Putamen (tissue), 1 donor: ENCODE measurements at places on chromosomes 3 and 15.

GRCh38 chr15:48965972-48966371 lies 2.3 kb upstream of the SHC4 start:
- DNase-seq: no peak

DNA sequence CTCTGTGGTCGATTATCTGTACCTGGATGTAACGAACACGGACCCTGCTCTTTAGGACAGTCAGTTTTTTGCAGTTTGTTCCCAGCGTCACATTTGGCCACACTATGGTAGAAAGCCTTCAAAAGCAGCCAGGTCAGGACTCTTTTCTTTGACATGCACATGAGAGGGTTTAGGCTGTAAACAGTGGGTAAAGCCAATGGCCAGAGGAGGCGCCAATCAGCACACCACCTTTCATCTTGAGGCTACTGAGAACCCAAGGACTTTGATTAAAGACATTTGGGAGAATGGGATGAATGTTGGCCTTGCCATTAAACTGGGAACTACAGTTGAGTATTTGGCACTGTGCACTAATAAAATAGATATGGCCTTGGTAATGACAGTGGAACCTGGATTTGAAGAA lies 225.9 kb downstream of the OXSM start:
- no peak for DNase-seq

- no peak for DNase-seq
Measured at GRCh38 chr15:20349774-20350498, 191.7 kb downstream of the GOLGA6L6 start.

DNA sequence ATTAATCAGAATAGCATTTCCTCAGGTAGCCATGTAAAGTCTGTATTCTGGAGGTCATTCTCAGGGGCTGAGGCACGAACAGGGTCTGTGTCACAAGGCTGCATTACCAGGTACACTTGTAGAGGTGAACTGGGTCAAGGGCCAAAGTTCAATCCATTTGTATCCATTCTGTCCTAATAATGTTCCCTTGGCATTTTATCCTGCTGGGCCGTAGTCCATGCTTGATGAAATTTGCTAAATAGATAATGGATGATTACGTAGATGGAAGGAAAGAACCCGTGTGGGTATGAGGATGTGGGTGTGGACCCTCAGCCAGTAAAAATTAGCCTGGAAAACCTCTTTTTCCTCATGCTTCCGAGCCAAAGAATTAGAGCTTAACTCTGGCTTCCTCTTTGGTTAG lies 785.9 kb downstream of the GRM7 start:
- DNase-seq: no peak

DNA sequence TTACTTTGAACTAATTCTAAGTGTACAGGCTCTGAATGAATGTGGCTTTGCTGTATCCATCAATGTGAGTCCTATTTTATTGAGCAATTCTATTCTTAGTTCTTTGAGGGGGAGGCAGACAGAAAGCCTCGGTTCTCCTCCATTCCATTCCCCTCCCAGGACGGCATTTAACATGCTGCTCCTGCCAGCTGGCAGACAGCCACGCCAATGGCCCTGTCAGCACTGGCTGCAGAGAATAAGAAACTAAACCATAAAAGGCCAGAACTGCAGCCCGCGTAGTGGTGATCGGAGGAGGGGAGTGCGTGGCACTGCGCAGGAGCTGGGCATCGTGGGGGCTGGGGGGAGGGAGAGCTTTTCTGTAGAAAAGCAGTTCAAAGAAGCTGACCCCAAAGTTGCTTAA lies 76.0 kb upstream of the HACD2 start:
- DNase-seq: peak; percentile 84

DNA sequence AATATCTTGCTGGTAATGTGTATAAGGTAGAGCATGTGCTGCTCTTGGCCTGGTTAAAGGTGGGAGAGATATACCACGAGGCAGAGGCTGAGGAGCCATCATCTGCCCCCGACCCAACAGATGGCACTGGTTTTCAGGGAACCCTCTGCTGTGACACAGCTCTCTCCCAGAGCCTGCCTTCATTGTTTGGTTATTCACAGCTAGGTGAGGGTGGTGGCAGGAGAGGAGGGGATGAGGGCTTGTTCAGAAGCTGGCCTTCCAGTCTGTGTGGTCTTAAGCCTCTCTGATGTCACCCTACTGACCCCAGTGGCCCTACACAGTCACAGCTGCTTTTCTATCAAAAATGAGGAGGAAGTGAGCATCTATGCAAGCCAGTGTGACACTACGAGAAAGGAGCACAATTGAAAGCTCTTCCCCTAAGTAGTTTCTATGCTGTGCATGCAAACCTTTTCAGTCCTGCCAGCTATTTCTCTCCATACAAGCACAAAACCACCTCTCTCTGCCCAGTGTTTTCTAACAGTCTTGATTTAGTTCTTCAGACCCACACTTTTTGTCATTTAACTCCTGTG lies 258.4 kb upstream of the AGTR1 start:
- DNase-seq: no peak

DNA sequence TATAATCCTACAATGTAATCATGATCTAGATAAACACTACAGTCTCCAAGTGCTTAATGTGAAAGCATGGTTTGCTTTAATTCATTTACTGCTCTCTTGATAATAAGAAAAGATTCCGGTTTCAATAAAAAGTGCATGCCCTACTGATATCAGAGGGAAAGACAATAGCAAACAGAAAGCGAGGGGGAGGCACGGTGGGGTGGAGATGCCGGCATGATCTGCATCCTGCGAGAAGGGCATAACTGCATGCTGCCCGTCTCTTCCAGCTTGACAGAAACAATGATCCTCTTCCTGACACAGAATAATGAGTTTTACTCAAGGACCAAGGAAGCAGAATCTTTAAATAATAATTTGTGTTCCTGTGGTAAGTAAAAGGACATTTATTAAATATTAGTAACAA lies 51.7 kb downstream of the GOLIM4 start:
- no peak for DNase-seq

DNA sequence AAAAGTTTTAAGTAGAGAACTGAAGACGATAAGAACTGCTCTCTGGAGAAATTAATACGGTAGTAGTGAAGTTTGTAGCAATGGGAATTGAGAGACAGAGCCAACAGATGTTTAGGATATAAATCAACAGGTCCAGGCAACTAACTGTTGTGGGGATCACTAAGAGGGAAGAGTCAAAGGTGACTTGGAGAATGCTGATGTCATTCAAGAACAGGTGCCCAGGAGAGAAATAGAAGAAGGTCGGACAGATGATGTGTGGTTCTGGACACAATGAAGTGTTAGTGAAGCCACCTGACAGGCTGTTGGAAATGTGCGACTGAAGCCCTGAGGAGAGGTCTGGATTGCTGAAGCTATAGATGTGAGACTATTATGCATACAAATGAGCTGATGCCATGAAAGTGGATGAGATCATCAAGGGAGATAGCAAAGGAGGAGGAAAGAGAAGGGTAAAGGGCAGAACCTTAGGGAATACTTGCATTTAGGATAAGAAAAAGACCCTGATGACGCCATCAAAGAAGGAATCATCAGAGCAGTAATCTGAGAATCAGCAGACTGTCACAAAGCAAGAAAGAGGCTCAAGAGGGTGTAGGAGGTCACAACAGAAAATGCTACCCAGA lies 183.7 kb downstream of the FRMD5 start:
- no peak for DNase-seq

GRCh38 chr15:89805241-89806209 lies 9.1 kb downstream of the ANPEP start:
- DNase-seq: no peak

GRCh38 chr3:127073941-127074820 lies 91.3 kb downstream of the PLXNA1 start:
- DNase-seq: no peak

GRCh38 chr15:52326756-52327155 lies 31.2 kb upstream of the MYO5C start:
- DNase-seq: peak; percentile 79

DNA sequence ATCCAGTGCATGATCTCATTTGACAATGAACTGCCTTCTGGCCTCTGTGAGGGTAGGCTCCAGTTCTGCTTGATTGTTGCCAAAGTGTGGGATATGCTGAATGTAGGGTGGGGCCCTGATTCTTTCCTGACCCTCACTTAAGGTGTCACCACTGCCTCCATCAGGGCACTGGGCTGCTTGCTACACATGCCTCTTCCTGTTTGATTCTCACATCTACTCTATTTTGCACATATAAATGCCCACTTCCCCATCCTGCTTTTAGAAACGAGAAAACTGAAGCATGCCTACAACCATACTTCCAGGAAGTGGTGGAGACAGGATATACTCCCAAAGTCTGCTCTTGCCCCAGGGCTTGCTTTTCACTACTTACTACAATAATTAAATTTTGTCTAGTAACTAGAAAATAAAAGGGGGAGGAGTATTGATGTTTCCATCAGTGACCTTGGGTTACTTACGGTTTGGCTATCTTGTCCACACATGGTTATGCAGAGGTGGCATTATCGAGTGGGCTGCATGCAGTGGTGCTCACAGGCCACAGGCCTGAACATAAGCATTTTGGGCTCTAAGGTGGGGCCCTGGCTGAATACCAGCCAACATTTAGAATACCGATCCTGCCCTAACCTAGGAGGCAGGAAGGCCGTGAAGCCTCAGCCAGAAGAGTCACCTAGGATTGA lies 6.7 kb downstream of the ZDHHC3 start:
- DNase-seq: no peak

- DNase-seq: peak; percentile 36
Measured at GRCh38 chr3:152225201-152225600, 43.5 kb upstream of the MBNL1 start.

DNA sequence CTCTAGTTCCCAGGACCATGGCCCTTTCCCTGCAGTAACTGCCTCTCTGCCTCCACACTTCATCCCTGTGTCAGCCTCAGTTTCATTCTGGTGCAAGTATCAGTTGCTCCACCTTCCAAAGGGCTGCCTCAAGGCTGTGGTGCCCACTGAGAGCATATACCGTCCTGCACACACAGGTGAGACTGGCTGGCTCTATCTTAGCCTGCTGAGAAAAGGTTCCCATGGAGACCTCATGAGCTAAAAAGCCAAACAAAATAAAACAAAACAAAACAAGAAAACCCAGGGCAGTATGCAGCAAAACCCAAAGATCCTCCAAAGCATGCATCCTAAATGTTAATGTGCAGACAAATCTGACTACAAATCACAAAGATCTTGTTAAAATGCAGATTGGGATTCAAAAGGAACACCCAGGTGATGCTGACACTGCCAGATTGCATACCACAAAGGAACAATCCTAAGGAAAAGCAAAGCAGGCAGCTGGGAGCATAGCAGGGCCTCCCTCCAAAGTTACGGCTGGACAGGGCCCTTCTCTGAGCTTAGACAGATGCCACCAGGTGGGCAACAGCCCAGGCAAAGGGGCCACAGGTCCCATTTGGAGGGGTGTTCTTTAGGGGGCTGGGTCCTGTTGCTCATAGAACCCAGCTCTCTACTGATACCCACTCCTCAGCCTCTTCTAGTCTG lies 76.3 kb upstream of the SLCO2A1 start:
- no peak for DNase-seq

- DNase-seq: no peak
Measured at GRCh38 chr3:178602856-178603255, 66.6 kb downstream of the KCNMB2 start.

DNA sequence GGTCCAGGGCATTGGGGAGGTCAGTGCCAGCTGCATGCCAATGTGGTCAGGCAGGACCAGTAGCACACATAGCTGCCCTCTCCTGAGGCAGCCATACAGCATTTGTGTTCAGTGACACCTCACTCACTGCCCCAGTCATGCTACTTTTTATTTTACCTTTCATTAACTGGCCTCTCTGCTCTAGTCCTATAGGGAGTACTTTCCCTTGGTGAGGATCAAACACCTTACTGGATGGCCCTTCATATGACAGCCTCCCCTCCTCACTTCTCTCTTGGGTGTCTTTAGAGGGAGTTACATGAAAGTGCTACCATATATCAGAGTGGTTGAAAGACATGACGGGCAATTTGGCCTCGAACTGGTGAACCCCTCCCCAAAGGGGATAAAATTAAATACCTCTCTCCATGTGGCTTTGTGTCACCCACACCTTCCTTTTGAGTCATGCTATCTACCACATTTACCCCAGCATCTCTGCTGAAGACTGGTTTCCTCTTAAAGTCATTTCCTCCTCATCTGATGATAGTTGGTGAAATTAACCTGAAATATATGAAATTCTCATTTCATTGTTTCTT lies 17.6 kb downstream of the RLBP1 start:
- no peak for DNase-seq

- DNase-seq: no peak
Measured at GRCh38 chr15:62895139-62895866, 147.2 kb upstream of the TPM1 start.

DNA sequence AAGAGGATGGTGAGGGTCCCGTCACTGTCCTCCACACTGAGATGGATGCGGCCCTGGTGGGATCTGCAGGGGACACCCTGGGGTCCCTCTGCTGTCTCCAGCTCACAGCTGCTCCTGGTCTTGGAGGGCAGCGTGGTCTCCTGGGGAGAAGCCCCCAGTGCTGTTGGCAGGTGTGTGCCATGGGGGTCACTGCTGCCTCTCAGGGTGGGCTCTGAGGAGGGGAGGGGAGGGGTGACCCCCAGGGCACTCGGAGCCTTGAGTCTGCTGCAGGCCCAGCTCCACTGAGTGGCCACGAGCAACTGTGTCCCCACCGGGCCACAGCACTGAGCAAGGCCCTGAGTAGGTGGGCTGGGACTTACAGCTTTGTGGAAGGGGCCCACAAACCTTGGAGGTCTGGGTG lies 34.7 kb downstream of the KLHL25 start:
- no peak for DNase-seq

DNA sequence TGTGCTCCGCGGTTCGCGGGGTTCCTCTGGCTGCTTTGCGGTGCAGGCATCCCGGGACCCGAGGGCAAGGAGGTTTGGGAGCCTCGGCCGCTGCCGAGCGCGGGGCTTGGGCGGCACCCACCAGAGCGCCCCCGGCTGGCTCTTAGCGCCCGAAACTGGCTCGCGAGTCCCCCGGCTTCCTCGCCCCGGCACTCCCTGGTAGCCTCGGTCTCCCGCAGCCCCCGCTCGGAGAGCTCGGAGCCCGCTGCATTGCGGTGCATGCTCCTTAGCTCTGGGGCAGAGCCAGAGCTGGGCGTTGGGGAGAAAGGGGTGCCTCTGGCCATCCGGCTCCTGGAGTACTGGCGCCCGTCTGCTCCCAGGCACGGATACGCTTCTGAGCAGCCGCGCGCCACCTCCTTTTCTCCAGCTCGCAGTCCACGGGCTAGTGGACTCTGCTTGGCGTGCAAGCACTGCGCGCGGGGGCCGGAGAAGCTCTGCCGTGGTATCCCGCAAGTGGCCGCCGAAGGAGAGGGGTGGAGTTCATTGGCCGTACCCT lies 753 bp downstream of the EPHB1 start:
- DNase-seq: no peak

- DNase-seq: no peak
Measured at GRCh38 chr3:187205683-187206082, 8.4 kb downstream of the RTP1 start.

- no peak for DNase-seq
Measured at GRCh38 chr3:183490211-183490601, 61.8 kb upstream of the MCF2L2 start.

DNA sequence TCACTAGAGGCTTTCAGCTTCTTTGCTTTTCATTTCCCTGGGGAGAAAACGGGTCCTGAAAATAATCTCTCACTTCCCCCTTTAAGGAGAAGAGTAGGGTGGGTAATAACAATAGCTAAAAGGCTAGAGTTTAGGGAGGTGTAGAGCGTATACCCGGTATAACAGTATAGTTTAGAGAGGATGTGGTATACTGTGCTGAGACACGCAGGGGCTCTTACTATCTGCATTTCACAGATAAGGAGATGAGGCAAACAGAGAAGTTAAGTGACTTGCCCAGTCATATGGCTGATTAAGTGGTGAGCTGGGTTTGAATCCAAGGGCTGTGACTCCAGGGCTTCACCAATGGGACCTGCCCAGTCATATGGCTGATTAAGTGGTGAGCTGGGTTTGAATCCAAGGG lies 15.0 kb upstream of the KCNMB3 start:
- no peak for DNase-seq
